ENCODE measurements at places on chromosomes 6 and 20.

DNA sequence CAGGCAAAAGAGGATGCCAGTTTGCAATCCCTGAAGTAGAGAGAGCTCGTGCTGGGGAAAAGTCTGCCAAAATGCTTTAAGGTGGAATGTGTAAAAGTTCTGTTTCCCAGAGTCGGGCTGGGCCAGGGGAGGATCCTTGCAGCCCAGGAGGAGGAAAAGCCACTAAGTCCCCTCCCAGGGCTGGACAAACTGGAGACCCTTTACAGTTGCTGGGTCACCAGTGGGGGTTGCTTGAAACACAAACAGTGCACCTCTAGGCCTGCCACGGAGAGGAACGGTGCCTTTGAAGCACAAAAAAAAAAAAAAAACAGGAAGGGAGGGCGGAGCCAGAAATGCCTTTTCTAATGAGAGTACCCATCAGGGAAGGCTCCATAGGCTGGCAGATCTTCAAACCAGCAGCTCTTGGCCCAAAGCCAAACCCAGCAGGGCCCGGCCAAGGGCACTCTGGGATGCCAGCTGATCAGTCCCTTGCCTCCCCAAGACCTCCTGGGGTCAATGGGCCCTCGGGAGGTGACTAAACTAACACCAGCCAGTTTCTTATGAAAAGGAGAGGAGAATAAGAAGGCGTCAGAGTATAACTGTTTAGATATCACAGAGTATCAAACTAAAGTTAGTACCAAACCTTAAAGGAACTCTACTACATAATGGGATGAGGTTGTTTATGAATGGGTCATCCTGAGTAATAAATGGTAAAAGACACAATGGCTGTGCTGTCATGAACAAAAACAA is 23.7 kb downstream of the HLA-A start:
- no peak for DNase-seq

- DNase-seq, result no peak
Observed at GRCh38 chr6:6747371-6747770, 158.9 kb downstream of the LY86 start.

DNA sequence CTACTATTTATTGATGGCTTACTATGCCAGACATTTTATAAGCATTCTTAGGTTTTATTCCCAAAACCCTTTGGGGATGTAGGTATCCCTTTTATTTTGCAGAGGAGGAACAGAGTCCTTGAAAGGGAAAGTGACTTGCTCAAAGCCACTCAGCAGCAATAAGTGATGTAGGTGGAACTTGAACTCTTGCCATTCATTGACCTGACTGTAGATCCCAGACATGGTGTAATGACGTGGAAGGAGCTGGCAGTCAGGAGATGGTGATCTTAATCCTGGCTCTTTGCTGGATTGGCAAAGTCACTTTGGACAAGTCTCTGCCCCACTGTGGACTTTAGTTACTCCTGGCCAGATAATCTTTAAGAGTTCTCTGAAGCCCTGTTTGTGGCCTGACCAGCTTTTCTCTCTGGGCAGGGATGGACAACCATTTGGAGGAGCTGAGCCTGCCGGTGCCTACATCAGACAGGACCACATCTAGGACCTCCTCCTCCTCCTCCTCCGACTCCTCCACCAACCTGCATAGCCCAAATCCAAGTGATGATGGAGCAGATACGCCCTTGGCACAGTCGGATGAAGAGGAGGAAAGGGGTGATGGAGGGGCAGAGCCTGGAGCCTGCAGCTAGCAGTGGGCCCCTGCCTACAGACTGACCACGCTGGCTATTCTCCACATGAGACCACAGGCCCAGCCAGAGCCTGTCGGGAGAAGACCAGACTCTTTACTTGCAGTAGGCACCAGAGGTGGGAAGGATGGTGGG is 1.6 kb downstream of the DBNDD2 start:
- no peak for DNase-seq

GRCh38 chr6:7328243-7328642 is 15.2 kb upstream of the SSR1 start:
- DNase-seq, result no peak

- no peak for DNase-seq
Observed at GRCh38 chr6:1790684-1791083, 181.0 kb downstream of the FOXC1 start.

DNA sequence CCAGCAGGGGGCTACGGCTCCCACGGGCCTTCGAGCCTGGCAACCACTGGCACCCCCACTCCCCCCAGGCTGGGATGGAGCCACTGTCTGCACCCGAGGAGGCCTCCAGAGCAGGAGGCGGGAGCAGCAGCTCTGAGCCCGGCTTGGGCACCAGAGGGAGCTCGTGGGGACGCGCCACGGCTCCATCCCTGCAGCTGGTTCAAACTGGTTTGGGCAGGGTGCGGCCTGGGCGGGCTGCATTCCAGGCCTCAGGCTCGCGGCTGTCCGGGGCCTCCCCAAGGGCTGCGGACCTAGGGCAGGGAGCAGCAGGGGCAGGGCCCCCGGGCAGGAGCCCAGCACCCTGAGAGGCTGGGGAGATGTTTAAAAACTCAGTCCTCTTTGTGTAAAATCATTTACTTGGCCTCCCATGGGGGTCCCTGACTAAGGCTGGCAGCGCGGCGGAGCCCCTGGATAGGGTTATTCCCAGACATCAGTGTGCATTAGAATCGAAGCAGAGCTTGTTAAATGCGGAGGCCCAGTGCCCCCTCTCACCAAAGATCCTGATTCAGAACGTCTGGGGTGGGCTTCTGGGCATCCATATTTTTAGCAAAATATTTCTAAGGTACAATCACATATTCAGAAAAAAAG is 4.1 kb upstream of the BCAS4 start:
- DNase-seq, result peak; percentile 67

- no peak for DNase-seq
Observed at GRCh38 chr20:31559704-31560093, 45.4 kb upstream of the ID1 start.

DNA sequence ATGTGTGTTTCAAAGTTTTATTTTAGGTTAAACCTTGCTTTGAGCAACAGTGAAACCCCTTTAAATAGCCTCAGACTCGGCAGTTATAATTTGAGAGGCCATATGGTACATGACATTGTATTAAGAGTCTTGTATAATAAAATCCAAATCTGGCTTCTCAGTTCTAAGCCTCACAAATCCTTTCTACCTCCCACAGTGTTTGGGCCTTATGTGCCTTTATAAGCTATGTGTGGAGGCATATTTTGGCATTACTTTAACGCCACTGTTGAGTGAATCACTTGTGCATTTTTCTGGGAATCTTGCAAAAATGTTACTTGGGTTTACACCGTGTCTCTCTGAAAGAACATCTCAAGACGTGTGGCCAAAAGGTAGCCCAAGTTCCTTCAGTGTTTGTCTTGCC is 152.4 kb downstream of the COL9A1 start:
- DNase-seq, result no peak

GRCh38 chr20:22389836-22390542 is 194.4 kb downstream of the FOXA2 start:
- DNase-seq, result no peak

GRCh38 chr6:116446399-116446798 is 14.8 kb upstream of the CALHM6 start:
- DNase-seq, result no peak

DNA sequence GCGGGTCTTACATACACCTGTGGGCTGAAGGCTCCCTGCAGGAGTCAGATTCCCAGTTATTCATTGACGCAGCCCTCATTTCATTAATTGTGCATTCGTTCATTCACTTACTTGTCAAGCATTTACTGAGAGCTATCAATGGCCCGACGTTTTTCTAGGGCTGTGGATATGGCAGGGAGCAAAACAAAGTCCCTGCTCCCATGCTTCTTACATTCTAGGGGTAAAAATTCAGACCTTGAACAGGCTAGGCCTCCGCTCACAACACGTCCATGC is 369 bp upstream of the NSFL1C start:
- DNase-seq, result no peak

GRCh38 chr20:36506253-36506652 is 35.1 kb upstream of the MYL9 start:
- DNase-seq, result no peak

GRCh38 chr6:154731296-154732218 is 1.7 kb upstream of the SCAF8 start:
- DNase-seq, result no peak

DNA sequence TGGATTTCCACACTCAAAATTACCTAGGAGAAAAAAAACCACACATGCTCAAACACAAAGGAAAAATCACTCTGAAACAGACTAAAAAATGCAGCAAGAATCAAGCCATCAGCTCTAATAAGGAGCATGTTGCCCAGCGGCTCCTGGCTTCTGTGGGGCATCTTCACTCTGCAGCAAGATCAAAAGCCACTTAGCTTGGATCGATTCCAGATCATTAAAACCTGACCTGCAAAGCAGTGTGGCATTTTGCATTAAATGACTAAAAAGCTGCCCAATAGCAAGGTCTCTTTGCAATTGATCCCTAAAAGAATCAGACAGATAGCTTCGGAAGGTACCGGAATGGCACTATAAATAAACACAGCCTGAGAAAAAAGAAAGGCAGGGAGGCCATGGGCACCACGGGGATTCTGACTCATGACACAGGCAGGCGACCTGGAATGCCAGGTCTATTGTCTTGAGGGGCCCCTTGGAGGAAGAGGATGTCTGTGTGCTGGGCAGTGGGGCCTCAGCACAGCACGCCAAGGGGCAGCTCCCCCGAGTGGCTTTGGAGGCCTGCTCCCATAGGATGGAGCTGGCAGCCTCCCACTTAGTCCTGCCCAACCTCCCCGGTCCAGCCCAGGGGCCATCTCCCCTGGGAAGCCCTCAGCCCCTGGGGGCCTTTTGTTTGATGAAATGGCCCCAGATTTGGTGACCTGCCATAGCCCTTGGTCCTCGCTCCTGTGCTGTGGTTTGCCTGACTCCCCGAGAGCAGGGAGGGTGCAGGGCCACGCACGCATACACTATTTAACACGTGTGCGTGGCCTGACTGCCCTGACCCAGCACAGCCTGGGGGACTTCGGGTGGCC is 7.6 kb downstream of the LEMD2 start:
- no peak for DNase-seq

GRCh38 chr6:79246891-79247290 is 12.4 kb upstream of the HMGN3 start:
- DNase-seq, result no peak

DNA sequence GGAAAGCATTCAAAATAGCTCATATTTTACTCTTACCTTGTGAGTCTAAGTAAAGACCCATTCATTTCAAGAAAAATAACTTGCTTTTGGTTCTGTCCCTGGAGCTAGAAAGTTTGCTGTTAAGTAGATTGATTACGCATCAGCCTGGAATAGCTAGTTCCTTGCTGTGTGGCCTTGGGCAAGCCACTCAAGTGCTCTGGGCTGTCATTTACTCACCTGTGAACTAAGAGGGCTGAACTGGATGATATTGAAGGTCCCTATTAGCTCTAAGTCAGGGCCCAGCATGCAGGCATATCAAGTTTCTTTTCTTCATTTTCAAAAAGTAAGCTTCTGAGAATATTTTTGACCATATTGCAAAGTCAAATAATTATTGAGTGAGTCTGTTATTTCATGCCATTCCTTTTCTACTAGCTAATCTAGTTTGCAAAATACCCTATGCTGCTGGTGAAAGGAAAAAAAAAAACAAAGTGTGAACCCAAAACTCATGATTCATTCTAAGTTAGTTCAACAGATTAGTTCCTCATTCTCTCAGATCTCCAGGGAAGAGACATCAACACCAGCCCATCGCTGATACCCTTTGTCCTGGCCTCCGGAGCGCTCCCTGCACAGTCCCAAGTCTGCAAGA is 106.5 kb upstream of the GMDS start:
- DNase-seq, result no peak

GRCh38 chr6:56595490-56596122 is 47.1 kb downstream of the DST start:
- peak; percentile 37 for DNase-seq

DNA sequence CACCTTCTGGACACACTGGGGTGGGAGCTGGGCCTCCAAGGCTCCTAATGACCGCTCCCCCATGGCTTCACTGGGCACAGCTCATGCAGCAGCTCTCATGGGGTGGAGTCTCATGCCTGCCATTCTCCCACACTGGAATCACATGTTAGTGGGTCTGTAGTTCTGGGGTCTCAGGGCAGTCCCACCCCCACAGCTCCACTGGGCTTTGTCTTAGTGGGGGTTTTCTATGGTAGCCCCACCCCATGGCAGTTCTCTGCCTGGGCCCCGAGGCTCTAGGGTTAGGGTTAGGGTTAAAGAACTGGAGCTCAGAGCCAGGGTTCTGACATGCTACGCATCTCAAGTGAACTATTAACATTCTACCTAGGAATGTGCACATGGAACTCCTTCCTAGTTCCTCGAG is 139.0 kb downstream of the PCSK2 start:
- DNase-seq, result no peak

DNA sequence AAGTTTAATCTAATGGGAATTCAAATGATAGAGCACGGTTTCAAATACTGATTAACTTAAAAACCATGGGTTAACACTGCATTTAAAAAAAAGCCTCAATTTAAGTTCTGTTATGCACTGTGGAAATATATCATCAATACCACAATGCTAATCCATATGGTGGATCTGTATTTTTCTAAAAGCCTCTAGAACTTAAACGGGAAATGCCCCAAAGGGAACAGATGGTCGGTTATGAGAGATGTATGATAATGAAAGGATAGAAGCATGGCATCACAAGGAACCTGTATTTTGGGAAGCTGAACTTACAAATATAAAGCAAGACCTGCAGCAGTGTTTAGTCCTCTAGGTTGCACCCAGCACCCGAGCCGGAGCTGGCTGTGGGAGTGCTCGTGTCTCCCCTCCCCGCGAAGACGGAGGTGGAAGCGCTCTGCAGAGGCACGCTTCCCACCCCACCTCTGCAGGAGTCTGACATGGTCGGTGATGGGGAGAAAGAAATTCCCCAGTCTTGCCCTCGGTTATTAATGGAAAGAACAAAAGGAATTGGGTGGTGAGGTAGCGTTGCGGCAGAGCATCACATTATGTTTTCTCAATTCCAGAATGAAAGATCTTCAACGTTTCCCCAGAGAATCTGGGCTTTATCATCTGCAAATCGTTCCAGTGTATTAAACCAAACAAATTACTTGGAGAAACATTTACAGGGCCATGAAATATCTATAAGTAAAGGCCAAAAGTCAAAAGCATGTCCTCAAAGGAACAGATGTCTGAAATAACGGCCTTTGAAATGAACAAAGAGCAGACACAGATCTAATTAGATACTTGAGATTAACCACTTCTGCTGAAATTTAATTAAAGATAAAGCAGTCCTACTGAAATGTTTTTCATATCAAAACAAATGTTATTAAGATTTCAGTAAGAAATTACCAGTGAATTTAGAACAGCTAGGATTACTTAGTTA is 103.1 kb upstream of the POPDC3 start:
- no peak for DNase-seq

- DNase-seq, result no peak
Observed at GRCh38 chr6:81940451-81940985, 188.0 kb upstream of the TENT5A start.

GRCh38 chr6:162416307-162416706 is 311.3 kb downstream of the PRKN start:
- DNase-seq, result no peak

DNA sequence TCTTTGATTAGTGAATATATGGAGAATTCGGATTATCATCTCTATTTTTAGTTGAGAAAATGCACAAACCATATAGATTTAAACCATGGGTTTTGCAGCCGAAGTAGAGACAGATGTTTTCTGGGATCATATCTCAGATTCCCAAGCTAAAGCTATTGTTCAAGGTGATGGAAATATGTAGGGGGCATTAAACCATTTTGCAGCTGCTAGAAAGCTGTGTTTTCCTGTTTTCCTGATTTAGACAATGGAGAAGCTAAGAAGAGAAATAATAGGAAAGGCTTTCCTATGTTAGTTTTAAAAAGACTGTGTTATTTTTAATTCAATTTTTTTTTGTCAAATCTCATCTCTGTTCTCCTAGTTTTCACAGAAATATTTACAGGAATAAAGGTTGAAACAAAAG is 6.2 kb downstream of the CD93 start:
- no peak for DNase-seq

GRCh38 chr6:137839076-137839475 is 28.0 kb upstream of the TNFAIP3 start:
- DNase-seq, result no peak

Measured in stimulated activated CD4-positive, alpha-beta T cell treated with anti-CD3 and anti-CD28 coated beads, Interleukin-12 subunit alpha, Interleukin-12 subunit beta, amount 100 ng/mL, for 24 hours (primary cell).